OCI-LY7 (cell line): ENCODE measurements at places on chromosomes 11 and 22. TPM values are rescaled to one million over a fixed set of nuclear protein-coding genes. Genes with fewer than 3 reads are reported as not detected.

Gene C11orf71
- 12.8 and 13.2 TPM in 2 replicates for total RNA-seq

GRCh38 chr11:122333467-122333866, 217.5 kb upstream of the BLID start:
- DNase-seq, result no peak

DNA sequence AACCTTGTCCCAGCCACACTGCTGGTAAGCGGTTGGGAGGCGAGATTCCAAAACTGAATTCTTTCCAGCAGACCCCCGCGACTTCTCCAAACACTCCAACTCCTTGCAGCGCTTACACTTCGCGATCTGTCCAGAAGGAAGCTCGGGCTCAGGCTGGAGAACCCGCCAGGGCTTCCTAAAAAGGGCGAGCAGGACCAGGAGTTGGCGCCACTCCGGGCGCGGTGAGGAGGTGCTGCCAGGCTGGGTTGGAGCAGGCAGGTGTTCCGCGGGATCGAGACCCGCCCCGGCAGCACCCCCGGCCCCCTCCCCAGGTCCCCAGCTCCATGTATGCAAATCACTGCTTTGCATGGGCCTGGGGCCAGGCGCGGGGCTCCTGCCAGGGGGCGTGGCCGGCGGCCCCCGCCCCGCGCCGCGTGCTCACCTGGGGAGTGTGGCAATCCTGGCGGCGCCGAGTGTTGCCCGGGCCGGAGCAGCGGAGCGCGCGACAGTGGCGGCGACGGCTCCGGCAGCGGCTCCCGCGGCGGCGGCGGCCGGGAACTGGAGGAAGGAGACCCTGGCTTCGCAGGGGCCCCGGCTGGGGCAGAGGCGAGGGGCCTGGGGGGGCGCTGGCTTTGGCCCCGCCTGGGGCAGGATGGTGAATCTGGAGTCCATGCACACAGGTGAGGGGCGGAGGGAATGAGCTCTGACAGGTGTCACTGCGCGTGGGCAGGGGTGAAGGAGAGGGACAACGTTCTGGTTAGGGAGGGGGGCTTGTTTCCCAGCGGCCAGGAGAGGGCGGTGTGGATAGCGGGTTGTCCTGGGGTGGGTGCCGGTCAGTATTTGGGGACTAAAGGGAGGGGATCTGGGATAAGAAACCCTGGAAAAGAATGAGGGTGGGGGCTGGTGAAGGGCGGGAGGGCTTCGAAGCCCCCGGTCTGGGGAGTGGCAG, at the start of gene POU2F3:
TSS of gene POU2F3 (plus strand) at position 428 of the 928 bp plus-strand sequence. CDS start at position 632, 204 bp downstream.
- no peak for DNase-seq

Gene DUSP8
- total RNA-seq, result not detected in 2 replicates

- DNase-seq, result no peak
Measured at GRCh38 chr22:38715176-38715764, 9.5 kb downstream of the GTPBP1 start.

DNA sequence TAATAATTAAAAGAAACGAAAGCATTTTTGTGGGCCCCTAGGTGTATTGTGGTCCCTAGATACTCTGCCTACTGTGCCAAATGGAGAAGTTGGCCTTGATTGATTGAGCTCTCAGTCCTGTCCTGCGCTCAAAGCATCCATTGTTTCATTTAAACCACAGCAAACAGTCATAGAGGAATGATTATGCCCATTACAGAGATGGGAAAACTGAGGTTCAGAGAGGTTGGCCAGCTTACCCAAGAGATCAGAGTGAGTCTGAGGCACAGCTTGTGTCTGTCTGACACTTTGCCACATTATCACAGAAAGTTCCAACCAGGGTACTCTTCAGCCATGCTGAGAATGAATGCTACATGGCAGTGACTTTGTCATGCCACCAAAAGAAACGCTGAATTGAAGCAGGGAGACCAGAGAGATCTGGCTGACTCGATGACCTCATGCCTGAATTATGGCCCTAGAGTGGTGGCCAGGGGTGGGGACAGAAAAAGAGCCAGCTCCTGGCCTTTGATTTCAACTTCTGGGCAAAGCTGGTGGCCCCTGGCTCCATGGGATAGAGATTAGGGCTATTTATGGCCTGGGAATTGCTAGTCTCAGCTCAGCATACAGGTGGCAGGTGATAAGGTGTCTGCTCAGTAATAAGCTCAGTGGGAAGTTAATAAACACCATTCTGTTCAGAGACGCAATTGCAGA, 180.5 kb downstream of the MIAT start:
- DNase-seq, result no peak

- no peak for DNase-seq
Measured at GRCh38 chr11:77147668-77148321, 19.7 kb downstream of the MYO7A start.

DNA sequence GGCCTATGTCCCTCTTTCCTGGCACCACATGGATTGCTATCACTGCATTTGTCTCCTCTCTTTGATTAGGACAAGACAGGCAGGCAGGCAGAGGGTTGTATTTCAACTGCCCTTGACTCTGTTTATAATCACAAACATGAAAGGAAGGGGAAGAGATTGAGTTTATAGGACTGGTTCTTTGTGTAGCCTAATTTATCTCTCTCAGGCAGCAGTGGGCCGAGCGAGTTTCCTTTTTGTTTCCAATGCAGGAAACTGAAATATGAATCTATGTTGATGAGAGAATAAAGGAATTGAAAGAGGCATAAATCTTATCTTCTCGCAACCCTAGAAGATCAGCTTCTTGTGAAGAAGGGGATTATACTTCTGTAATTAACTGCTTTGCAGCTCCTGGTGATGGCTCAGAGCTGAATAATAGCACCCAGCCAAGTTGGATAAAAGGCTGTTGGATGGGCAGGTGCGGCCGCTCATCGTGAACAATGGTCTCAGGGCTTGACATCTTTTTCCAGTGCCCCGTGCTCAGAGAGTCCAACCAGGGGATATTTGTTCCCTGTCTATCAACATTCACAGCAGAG, 80.6 kb upstream of the SYT13 start:
- no peak for DNase-seq

DNA sequence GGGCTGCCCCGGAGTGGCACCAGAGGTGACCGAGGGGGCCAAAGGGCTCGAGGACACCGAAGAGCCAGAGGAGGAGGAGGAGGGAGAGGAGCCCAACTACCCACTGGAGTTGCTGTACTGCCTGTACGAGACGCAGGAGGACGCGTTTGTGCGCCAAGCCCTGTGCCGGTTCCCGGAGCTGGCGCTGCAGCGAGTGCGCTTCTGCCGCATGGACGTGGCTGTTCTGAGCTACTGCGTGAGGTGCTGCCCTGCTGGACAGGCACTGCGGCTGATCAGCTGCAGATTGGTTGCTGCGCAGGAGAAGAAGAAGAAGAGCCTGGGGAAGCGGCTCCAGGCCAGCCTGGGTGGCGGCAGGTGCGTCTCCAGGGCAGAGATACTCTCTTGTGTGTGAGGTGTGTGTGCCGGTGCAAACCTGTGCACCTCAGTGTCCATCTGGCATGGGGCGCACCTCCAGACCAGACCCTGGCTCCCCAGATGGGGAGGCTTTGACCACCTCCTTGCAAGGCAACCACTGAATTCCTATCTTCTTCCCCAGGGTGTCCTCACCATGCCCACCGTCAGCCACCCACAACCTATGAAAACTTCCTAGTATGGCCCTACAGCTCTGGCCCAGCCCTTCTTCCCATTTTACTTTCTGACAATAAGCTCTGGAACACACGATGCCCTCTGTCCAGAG, 3.4 kb downstream of the NLRP6 start:
- no peak for DNase-seq

Gene ROBO4
- not detected in 2 replicates for total RNA-seq

GRCh38 chr11:27616711-27617110, 83.5 kb downstream of the BDNF start:
- no peak for DNase-seq

Gene CKAP5
- 243 and 275 TPM in 2 replicates for total RNA-seq

DNA sequence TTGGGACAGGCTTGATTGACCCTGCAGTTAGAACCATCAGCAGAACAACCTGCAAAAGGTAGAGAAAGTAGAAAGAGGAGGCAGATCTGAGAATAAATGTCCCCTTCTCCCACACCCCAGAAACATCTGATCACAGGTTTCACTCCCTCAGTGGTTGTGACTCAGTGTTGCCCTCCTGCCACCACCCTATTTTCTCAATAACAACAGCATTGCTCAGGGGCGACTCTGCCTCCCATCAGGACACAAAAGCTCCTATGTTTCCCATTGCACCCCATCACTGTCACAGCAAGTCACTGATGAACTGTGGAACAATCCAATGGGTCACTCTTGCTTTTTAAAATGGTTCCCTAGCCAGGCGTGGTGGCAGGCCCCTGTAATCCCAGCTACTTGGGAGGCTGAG, 110.2 kb downstream of the RASSF10 start:
- no peak for DNase-seq

Gene TMEM109
- total RNA-seq, result 67.8 and 68.6 TPM in 2 replicates

Gene GAL
- total RNA-seq, result not detected in 2 replicates

- no peak for DNase-seq
Measured at GRCh38 chr22:46289244-46289891, 7.3 kb upstream of the GTSE1 start.

DNA sequence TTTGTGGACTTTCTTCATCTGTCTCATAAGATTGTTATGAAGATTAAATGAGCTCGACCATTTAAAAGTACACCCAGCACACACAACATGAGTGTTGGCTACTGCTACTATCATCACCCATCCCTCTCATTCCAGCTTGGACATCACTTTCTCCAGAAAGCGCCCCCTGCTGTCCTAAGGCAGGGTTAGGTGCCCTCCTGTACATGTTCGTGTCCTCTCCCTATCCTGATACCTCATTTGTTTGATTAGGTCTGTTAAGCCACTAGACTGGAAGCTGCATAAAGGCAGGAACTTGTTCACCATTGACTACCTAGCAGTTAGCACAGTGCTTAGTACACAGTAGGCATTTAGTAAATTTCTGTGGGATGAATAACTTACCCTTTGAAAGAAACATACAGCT, 85.5 kb downstream of the ENTHD1 start:
- peak; percentile 36 for DNase-seq

Gene MMP11
- 6.3 and 9.2 TPM in 2 replicates for total RNA-seq

Gene MUC5AC
- not detected in 2 replicates for total RNA-seq

DNA sequence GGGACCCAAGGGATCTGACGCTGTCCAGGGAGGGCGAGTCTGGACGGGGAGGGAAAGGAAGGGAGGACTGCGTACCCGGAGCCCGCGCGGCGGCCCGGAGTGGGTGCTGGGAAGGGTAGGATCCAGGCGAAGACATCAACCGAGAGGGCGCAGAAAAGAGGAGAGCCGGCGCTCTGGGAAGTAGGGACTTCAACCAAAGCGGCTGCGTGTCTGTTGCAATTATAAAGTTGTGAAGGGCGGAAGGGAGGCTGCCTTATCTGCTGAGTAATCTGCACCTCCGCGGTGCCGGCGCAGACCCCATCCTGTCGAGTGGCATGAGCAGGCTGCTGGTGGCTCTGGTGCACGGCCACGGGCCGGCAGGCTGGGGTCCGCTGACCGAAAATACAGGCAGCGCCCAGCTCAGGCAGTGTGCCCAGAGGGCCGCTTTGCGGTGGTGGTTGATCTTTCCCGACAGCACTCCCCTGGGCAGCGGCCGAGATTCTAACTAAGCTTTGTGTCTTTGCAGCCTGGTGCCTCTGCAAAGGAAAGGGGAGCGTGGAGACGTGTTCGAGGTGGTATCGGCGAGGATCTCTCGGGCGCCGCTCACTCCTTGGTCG, 978 bp downstream of the C11orf87 start:
- DNase-seq, result no peak

DNA sequence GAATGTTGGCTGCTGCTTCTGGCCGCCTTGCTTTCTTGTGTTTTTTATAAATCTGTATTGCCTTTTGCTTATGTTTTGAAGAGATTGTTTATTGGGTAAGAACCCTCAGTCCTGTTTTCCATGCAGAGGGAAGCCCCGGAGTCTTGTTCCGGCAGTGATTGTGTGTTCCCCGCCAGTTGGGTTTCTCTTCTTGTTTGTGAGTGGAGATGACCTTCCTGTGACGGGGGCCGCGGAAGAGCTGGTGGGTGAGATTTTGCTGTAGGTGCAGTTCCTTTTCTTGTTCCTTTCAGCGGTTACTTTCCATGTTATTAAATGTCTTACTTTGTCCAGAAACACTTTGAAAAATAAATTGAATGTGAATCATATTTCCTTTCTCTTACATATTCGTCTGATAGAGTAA, 8.3 kb downstream of the TBC1D22A start:
- peak; percentile 29 for DNase-seq
